ENCODE measurements at places on chromosomes 12 and 14.

GRCh38 chr12:49720214-49720613, 13.0 kb upstream of the FMNL3 start:
- DNase-seq, result no peak

DNA sequence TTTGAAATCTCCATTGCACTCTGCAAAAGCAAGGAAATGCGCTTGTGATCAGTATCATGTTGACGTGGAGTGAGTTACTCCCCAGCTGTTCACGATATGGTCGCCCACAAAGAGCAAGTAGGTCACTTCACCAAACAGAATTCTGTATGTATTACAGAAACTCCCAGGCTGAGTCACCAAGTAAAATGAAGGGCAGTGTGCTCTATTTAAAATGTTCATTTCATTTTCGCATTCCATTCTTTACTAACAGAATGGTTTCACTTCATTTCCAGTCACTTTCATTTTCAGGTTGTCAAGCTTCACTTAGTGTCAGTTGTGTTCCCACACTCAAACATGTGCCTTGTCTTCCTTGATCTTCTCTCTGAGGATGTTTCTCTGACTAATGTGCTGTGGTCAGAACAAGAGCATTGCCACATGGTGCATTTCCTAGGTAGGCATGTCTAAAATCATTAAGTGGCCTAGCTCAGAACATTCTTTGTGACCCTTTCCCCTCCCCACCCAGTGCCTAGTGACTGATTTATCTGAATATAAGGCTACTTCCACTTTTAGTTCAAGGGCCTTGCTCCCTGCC, 391.2 kb downstream of the RAD51B start:
- DNase-seq, result no peak

- DNase-seq, result no peak
Measured at GRCh38 chr14:21026988-21027315, 2.1 kb upstream of the NDRG2 start.

DNA sequence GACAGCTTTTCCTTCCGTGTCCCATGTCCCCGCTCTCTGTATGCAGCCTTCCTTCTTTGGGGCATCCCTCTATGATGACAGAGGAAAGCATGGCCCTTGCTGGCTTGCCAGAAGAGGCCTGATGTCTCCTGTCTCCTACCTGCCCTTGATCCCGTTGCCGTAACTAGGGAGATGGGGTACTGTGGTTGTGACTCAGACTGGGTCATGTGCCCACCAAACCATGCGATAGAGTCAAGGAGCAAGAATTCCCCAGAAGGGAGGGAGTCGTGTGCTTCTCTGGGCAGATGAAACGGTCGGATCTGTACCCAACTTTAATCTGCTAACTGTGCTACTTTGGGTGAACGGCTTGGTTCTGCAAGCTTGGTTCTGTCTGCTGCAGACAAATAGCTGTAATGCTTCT, 99.1 kb upstream of the DYNC1H1 start:
- DNase-seq, result no peak

GRCh38 chr12:5173511-5174011, 129.9 kb downstream of the KCNA5 start:
- DNase-seq, result no peak

DNA sequence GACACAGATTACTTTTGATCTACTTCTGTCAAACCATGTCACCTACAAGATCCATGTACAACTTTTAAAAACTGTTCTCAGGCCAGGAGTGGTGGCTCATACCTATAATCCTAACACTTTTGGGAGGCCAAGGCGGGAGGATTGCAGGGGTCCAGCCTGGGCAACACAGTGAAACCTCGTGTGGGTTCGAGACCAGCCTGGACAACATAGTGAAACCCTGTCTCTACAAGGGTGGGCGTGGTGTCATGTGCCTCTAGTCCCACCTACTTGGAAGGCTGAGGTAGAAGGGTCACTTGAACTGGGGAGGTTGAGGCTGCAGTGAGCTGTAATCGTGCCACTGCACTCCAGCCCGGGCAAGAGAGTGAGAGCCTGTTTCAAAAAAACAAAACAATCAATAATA, 5.7 kb downstream of the WDR20 start:
- DNase-seq, result no peak

DNA sequence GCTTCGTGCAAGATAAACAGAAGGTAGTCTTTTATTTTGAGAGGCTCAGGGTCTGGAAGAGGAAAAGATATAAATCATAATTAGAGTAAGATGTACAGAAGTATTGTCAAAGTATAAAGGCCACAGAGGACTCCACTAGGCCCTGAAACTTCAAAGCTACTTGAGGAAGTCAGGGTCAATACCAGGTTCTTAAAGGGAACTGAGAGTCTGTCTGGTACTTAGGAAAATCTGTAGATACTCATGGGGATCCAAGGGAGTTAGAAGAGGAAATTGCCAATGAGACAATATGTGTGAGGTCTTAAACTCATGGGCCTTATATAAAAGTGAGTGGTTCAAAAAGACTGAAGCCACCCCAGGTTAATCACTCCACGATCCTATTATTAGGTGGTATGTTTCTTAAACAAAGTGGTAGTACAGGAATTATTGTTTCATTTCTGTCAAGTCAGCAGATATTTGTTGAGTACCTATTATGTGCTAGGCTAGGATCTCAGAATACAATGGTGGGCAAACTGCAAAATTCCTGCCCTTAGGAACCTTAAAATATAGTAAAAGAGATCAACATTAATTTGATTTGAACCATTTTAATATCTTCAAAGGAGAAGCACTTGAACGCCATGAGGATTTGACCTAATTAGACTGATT, 314.6 kb downstream of the ADAMTS20 start:
- no peak for DNase-seq

GRCh38 chr12:117491711-117492110, 130.3 kb upstream of the NOS1 start:
- DNase-seq, result no peak

DNA sequence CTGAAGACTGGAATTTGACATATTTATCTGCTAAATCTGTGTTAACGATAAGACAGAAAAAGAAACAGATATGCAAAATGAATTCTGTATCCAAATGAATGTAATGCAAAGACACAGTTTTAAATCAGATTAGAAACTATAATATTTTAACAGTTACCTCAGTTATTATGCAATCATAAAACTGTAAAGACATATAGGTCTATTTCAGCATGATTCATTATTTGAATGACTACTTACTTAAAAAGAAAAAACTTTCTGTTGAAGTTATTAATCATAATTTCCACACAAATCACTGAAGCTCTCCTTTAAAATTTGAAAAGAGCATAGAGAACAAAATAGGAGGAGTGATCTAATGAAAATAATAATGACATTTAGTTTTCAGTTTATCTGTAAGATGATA, 742.6 kb downstream of the FSCB start:
- no peak for DNase-seq

- no peak for DNase-seq
Measured at GRCh38 chr12:2453761-2454090, 341.0 kb upstream of the FKBP4 start.

DNA sequence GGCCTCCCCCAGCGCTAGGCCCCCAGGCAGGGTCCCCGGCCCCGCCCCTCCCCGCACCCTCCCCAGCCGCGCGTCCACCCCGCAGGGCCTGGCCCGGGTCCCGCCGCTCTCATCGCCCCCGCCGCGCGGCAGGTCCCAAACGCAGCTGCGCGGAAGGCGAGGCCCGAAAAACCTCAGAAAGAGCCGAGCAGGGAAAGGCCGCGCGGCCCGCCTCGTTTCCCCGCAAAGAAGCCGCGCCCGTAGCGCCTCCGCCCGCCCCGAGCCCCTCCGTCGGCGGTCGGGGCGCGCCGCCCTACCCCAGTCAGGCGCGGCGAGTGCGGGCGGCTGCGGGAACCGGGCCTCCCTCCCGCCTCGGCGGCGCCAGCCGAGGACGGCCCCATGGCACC, 324 bp downstream of the POLE start:
- DNase-seq, result no peak

- DNase-seq, result no peak
Measured at GRCh38 chr12:79298506-79298905, 392.3 kb downstream of the PAWR start.

GRCh38 chr12:19088606-19089005, 40.9 kb upstream of the PLEKHA5 start:
- no peak for DNase-seq

GRCh38 chr12:92503971-92504593, 198.7 kb upstream of the PLEKHG7 start:
- no peak for DNase-seq

DNA sequence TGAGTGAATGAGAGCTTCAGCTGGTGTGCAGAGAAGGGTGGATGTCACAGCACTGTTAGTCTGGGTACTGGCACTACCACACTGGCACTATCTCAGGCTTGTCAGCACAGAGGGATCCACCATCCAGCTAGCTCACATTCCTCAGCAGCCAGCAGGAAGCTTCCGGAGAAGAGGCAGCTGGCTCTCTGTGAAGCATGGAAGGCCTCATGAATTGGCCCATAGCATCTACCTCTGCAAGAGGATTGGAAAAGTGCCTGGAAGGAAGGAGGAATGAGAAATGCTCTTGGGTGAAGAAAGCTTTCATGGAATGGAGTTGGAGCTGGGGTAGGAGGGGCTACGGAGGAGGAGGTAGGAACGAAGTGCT, 9.9 kb downstream of the KRT83 start:
- DNase-seq, result no peak

DNA sequence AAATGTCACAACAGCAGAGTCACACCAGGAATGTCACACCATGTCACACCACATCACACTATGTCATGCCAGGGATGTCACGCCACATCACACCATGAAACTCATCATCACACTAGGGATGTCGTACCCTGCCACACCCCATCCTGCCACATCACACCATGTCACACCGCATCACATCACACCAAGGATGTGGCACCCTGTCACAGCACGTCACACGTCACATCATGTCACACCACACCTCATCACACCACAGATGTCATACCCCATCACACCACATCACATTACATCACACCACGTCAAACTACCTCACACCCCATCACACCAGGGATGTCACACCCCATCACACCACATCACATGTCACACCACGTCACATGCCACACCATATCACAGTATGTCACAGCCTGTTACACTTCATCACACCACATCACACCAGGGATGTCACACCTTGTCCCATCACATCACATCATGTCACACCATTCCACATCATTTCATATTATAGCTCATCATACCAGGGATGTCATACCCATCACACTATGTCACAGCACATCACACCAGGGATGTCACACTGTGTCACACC, 90.9 kb downstream of the TMEM121 start:
- DNase-seq, result no peak

- no peak for DNase-seq
Measured at GRCh38 chr12:124655698-124656516, 88.5 kb upstream of the NCOR2 start.

GRCh38 chr14:101473045-101473729, 88.1 kb upstream of the DIO3 start:
- no peak for DNase-seq

DNA sequence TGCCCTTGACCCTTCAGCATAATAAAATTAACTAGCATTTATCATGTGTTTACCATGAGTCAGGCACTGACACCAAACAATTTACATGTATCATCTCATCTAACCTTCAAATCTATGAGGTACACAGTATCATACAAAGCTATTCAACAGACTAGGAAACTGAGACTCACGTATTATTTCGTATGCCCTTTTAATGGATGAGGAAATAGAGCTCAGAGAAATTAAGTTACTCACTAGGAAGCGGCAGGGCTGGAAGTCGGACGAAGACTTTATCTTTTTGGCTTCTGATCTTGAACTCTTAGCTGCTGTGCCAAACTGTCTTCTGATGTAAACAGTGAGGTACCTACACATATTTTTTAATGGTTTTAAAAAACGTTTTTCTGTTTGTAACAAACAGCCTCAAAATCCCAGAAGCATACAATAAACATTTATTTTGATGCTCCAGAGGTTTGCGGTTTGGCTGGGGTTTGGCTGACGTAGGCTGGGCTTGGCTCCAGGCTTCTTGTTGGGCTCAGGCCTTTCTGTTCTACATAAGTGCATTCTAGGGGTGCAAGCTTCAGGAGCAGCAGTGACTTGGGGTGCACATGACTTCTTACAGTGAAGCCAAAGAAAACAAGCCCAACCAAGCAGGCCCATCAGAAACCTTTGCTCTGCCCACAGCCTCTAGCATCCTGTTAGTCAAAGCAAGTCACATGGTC, 184.7 kb downstream of the TBX5 start:
- no peak for DNase-seq

DNA sequence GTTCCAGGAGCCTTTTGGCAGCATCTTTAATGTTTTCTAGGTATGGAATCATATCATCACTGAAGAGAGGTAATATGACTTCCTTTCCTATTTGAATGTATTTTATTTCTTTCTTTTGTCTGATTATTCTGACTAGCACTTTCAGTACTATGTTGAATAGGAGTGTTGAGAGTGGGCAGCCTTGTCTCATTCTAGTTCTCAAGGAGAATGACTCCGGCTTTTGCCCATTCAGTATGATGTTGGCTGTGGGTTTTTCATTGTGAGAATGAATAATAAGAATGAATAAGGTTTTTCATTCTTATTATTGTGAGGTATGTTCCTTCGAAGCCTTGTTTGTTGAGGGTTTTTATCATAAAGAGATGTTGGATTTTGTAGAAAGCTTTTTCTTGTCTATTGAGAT, 98.9 kb downstream of the GPHN start:
- DNase-seq, result no peak

DNA sequence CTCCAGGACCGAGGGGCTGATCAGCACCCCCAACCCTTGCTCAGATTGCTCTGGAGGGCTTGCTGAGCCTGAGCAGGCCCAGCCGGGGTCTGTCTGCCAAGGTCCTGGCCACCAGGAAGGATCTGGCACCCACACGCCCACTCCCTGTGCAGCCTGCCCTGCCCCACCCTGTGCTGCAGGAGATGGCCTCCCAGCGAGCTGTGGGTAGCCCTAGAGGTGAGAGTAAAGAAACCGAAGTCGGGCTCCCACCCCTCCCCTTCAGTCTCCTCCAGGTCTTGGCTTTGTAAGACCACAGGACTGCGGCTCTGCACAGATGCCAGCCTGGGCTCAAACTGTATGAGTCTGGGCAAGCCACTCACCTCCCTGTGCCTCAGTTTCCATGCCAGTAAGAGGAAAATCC, 307.8 kb downstream of the BCL11B start:
- DNase-seq, result no peak

DNA sequence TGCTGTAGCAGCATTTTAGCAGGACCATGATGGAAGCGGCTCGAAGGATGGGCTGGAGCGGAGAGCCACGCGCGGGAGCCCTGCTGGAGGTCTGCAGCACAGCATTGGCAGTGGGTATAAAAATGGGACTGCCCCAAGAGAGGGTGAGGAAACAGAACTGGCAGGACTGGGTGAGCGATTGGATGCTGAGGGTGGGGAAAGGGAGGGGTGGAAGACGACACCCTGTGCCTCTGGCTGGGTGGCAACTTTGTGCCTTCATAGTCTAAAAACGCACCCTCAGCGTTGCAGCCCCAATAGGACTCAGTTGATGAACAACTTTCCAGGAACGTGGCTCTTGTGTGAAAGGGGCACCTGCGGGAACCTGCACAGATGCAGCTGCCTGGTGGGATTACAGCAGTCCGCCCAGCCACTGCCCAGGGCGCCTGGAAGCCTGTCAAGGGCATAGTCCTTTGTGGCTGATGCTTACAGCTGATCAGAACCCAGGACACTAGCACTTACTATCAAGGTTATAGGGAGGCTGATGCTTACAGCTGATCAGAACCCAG, 73.0 kb downstream of the NINJ2 start:
- no peak for DNase-seq

- DNase-seq, result no peak
Measured at GRCh38 chr14:63949696-63950095, 96.9 kb downstream of the SYNE2 start.

Measured in cortex of kidney (tissue), 1 donor.